ENCODE measurements at places on chromosomes 3 and 15. TPM values are rescaled to one million over a fixed set of nuclear protein-coding genes. Genes with fewer than 3 reads are reported as not detected.

LTK gene
- total RNA-seq: under 0.01 TPM

FBXO40 gene
- total RNA-seq: not detected

TM6SF1 gene
- 31.8 TPM for total RNA-seq

GOLGA8T gene
- not detected for total RNA-seq

ROBO2 gene
- not detected for total RNA-seq

REC114 gene
- total RNA-seq: not detected

MKRN2 gene
- 31.2 TPM for total RNA-seq

CTXND1 gene
- not detected for total RNA-seq

NLGN1 gene
- total RNA-seq: 32.2 TPM

TRIM59 gene
- total RNA-seq: 20.3 TPM

LRRIQ4 gene
- total RNA-seq: not detected

NR2E3 gene
- 0.09 TPM for total RNA-seq

CLDN16 gene
- total RNA-seq: under 0.01 TPM

STOML1 gene
- 8.5 TPM for total RNA-seq

ST3GAL6 gene
- 23.6 TPM for total RNA-seq

OIP5 gene
- 8.3 TPM for total RNA-seq

SPATA12 gene
- 0.18 TPM for total RNA-seq

FBXL2 gene
- total RNA-seq: 13.7 TPM

AGBL1 gene
- total RNA-seq: not detected

CACNA2D3 gene
- total RNA-seq: not detected

MGA gene
- total RNA-seq: 22.5 TPM

MINAR1 gene
- 0.56 TPM for total RNA-seq

CPN2 gene
- not detected for total RNA-seq

ALDH1L1 gene
- 0.28 TPM for total RNA-seq
